Keratinocyte (primary cell): ENCODE measurements at places on chromosomes 2 and 18. TPM values are rescaled to one million over a fixed set of nuclear protein-coding genes. Genes with fewer than 3 reads are reported as not detected.

Gene ST8SIA5
- under 0.01 to 0.10 TPM (median 0.02 TPM) in 3 replicates for polyA plus RNA-seq

Gene CD207
- not detected in 3 replicates for polyA plus RNA-seq

Gene ABCG8
- polyA plus RNA-seq: not detected in 3 replicates

Gene TCF23
- polyA plus RNA-seq: not detected in 3 replicates

Gene RAB27B
- 1.3 to 4.2 TPM (median 4.0 TPM) in 3 replicates for polyA plus RNA-seq

Gene TRIB2
- 4.6 to 8.8 TPM (median 7.7 TPM) in 3 replicates for polyA plus RNA-seq

Gene CXCR2
- 1.4 to 2.9 TPM (median 1.5 TPM) in 3 replicates for polyA plus RNA-seq

Gene C1QL2
- polyA plus RNA-seq: not detected in 3 replicates

Gene DPYSL5
- polyA plus RNA-seq: not detected in 3 replicates

Gene STPG4
- polyA plus RNA-seq: 0.26 TPM in 1 of 3 replicates, not detected in the others

Gene CACNB4
- polyA plus RNA-seq: 0.08 to 0.82 TPM (median 0.30 TPM) in 3 replicates

Gene CPLX4
- polyA plus RNA-seq: not detected in 3 replicates

Gene FBLN7
- 0.12 TPM in 1 of 3 replicates, not detected in the others for polyA plus RNA-seq

Gene ZRANB3
- polyA plus RNA-seq: 5.5 to 10.6 TPM (median 6.3 TPM) in 3 replicates

Gene RRM2
- polyA plus RNA-seq: 1.6 to 34.1 TPM (median 25.7 TPM) in 3 replicates

Gene ASXL2
- polyA plus RNA-seq: 8.9 to 18.1 TPM (median 12.5 TPM) in 3 replicates

Gene NCKAP5
- 3.0 to 3.6 TPM (median 3.1 TPM) in 3 replicates for polyA plus RNA-seq

Gene TRAF3IP1
- 6.4 to 7.0 TPM (median 7.0 TPM) in 3 replicates for polyA plus RNA-seq

Gene SCYGR4
- polyA plus RNA-seq: not detected in 3 replicates

Gene TUBB6
- 479 to 701 TPM (median 598 TPM) in 3 replicates for polyA plus RNA-seq

Gene ACMSD
- not detected in 3 replicates for polyA plus RNA-seq

Gene ASB3
- polyA plus RNA-seq: 11.4 to 16.6 TPM (median 13.2 TPM) in 3 replicates

Gene SERPINE2
- polyA plus RNA-seq: 279 to 1,210 TPM (median 306 TPM) in 3 replicates
